Thymus (tissue), 14 donors: ENCODE measurements at places on chromosomes 2 and 18.
A peak's percentile ranks its signal among the peaks of the same experiment; 100 is the strongest.

GRCh38 chr2:198973181-198973580 is 484.6 kb downstream of the SATB2 start:
- no peak for DNase-seq

- DNase-seq = peak; percentile 10
Observed at GRCh38 chr18:26383454-26384270, 157.4 kb downstream of the TAF4B start.

- no peak for DNase-seq
Observed at GRCh38 chr2:113104054-113104611, 23.3 kb upstream of the IL1RN start.

DNA sequence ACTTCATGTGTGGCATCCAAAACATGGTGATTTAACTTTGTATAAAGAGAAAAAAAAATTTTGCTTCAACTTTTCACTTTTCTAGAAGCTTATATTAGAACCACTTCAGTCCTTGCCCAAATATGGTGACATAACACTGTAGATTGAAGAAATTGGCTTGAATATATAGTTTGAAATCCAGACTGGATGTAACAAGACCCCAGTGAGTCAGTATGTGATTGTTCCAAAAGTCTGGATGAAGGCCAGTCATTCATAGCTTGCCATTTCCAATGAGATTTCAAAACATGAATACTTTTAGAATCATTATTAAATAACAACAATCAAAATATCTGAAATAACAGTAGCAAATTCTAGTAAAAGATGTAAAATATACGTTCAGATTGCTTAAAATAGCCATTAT is 104.8 kb upstream of the FN1 start:
- no peak for DNase-seq

DNA sequence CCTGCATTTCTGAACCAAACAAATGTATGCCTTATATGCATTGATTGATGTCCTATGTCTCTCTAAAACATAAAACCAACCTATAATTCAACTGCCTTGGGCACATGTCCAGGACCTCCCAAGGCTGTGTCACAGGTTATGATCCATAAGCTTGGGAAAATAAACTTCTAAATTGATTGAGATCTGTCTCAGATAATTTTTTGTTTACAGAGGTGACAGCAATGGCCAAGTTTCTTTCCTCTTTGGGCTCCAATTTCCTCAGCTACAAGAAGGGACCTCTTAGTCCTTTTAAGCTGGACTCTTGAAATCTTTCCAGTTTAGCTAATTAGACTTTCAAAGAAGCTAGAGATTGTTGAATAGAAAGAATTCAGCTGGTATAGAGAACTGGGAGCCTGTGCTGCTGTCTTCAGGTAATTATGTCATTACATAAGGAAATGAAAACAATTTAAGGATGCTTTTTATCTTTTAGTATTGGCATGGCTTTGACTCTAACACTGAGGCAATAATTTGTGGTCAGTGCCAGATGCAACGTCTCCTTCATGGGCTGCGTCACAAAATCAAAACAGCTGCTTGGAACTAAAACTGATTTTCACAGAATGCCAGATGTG is 412.1 kb upstream of the TRIB2 start:
- no peak for DNase-seq

- DNase-seq = no peak
Observed at GRCh38 chr2:218375212-218375611, 6.9 kb upstream of the SLC11A1 start.

DNA sequence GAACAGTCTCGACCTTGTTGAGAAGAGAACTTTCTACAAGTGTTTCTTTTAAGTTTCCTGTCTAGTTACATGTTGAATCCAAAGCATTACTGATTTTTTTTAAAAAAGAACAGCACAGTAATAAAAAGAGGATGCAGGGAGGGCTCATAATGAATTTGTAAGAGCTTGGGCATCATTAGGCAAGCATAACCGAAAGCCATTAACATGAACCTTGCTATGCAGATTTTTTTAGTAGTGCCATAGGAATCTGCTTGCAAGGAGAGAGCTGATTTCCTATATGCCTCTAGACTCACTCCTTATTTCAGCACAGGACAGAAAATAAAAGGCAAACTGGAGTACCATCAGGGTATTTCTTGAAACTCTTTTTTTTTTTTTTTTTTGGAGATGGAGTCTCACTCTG is 5.2 kb downstream of the LRRC30 start:
- DNase-seq = no peak

- no peak for DNase-seq
Observed at GRCh38 chr2:224904381-224904780, 137.9 kb downstream of the DOCK10 start.

DNA sequence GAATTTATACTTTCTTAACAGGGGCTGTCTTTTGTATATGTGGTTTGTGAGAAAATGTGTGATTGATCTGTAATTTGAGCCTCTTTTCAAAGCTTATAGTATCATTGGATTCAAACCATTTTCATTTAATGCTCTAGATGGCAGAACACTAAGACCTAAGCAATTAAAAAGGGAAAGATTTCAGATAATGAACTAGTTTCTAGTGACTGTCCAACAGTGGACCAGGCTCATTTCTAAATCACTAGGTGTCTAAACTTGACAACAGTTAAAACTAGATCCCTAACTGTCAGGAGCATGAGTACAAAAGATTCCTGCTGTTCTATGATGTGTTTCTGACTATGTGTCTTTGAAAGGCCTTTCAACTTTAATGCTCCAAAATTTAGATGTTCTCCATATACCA is 54.6 kb downstream of the ANKRD44 start:
- DNase-seq = no peak

DNA sequence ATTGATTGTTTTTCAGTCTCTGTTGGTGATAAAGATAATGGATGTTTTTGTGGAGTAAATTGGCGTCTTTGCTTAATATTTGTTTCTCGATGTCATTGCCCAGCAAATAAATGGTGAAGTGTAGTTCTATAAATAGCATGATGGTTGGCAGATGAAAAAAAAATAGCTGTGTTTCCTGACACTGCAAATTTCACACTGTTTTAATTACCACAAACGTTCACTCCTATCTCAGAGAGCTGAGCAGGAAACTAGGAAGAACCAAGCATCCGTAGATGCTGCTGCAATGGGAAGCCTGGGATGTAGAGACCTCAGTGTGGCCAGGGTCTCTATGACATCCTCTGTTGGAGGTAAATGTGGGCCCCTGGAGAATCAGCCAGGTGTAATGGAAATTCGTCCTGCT is 183.2 kb downstream of the CYRIA start:
- no peak for DNase-seq

DNA sequence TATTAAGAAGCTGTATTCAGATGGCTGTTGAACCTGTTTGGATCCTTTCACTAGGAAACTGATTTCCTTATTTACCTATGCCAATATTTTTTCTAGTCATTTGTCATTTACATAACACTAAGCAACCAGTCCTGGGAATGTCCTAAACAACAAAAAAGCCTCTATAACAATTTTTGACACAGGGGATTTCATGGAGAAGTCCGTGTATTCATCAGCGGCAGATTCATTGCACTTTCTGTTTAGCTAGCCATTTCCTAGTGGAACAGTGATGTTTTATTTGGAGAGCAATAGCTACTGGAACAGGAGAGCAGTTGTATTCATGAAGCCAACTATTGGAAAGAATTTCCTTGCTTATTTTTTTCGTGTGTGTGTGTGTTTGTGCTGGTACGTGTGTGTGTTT is 604.3 kb upstream of the POU3F3 start:
- DNase-seq = no peak

DNA sequence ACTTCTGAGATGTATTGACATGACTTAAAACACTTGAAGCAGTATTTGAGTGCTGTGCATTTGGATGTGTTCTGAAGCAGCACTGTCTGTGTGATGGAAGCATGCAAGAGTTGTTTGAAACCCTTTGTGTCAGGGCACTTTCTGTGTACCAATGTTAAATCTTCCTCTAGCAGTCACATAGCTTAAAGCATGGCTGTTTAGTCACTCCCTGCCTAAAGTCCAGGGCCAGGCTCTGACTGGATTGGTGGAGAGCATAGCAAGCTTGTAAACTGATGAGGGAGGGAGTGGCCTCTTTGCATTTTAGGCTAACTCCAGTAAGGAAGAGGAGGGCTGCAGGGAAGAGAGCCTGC is 73.5 kb downstream of the MYO1B start:
- DNase-seq = peak; percentile 13

DNA sequence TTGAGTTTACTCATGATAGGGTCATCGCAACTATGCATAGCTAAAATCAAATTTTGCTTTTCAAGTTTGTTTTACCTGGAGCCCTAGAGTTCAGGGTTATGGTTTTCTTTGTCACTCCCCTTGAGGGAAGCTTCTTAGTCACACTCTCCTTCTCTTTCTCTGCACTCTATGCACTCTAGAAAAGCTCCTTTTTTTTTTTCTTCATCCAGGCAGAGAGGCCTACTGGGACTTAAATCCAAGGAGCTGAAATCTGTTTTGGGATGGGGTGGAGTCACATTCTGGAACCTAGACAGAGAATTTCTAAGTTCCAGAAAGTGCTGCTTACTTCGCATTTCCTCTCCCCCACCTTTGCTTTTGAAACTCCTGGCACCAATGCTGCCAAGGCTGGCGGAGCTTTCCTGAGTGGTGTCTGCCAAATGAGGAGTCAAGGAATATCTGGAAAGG is 19.1 kb upstream of the IL18R1 start:
- no peak for DNase-seq

DNA sequence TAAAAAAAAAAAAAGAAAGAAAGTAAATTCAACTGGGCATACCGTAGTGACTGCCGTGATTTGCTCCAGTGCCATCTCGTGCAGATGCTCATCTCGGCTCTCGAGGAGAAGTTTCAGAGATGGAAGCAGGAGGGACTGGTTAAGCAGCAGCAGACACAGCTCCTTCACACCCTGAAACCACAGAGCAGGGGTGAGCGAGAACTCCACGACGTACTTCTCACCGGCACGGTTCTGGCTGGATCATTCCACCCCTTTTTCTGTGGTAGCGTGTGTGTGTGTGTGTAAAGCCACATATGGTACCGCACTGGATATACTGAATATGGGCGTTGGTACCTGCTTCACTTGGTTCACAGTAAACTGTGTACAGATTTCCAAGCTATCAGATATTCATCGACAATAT is 382.2 kb downstream of the NBAS start:
- no peak for DNase-seq

- no peak for DNase-seq
Observed at GRCh38 chr18:56475250-56475649, 163.1 kb downstream of the TXNL1 start.

DNA sequence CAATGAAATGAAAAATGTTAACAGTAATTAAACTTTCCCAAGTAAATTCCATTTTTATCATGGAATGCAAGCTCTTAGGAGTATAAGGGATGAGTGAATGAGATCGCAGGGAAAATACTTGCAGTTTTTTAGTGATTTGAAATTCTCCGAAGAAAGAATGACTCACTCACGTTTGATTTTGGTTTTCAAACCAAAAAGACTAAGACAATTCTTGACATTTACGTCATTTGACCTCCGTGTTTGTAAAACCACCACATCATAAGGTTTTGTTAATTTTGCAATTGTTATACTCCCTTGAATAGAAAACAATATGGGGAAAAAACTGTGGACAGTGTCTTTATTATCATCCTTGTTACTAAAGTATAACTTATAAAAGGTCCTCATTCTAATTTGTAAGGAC is 29.4 kb downstream of the COL4A4 start:
- no peak for DNase-seq

GRCh38 chr18:49612515-49613033 is 50.7 kb downstream of the LIPG start:
- no peak for DNase-seq

GRCh38 chr2:117342415-117342814 is 472.1 kb upstream of the DDX18 start:
- DNase-seq = no peak

DNA sequence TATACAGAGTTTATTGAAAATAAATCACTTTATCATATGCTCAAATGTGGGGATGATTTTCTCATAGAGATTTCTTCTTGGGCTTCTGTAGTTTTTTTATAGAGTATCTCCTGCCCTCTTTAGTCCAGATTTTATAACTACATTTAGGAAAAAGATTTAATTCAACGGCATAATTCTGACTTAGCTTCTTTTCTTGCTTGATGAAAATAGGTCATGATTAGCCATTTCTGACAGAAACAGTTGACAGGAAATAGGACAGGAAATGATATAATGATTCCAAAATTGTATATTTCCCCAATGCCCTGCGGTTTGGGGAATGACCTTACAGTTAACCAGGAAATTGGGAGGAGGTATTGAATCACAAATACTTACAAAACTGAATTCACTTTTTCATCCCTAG is 1531.9 kb upstream of the ACVR2A start:
- no peak for DNase-seq

DNA sequence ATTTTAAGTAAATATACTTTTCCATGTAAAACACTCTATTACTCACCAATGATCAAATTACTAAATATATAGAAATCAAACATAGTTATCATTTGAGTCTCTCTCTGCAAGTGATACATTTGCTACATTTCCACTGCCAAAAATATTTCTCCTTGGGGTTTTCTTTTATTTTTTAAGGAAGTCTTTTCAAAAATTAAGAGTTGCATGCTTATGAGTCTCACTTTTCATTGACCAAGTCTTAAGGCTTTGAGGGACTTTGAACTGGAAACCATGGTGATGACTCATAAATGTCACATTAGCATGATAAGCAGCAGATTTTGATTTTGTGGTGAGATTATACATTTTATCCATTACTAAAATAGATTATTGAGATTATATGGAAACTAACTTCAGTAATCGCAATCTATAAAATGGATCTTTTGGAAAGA is 152.9 kb downstream of the FAM124B start:
- no peak for DNase-seq

- no peak for DNase-seq
Observed at GRCh38 chr2:126792993-126793392, 105.7 kb upstream of the TEX51 start.

- no peak for DNase-seq
Observed at GRCh38 chr2:181117206-181117925, 137.0 kb downstream of the UBE2E3 start.

DNA sequence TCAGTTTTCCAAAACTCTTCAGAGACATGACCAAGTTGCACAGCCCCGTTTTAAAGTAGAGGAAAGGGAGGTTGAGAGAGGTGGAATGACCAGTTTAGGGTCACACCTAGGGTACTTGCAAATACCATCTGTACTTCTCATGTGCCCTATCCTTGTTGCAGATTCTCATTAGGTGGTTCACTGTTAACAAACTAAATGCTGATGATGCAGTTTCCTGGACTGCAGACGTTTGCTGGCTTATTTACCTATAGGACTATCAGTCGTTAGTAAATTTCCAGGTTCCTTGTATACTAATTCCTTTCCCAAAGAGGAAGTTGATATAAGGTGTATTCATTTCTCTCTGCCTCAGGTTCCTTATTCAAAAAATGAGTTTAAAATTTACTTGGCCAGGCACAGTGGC is 1.4 kb downstream of the FARP2 start:
- DNase-seq = no peak

DNA sequence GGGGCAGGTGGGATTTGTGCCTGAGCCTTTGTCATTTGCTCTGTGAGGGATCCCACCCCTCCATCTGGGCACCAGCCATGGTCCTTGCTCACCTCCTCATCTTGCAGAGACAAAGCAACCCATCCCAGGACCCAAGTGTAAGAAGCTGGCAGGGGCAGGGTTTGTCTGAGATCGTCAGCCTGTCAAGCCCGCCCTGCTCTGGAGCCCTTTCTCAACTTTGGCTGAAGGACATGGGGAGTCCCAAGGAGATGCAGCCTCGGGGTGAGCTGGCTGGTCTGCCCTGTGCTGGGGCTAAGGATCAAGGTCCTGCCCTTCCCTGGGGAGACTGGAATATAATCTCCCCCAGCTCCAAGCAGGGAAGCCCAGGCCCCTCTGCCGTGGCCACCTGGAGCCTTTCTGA is 86.0 kb downstream of the CAPN13 start:
- DNase-seq = no peak

GRCh38 chr2:219087361-219087760 is 26.6 kb upstream of the IHH start:
- DNase-seq = no peak

- no peak for DNase-seq
Observed at GRCh38 chr2:26780203-26780760, 5.6 kb upstream of the CENPA start.
